ENCODE measurements at places on chromosomes 11 and 22.

GRCh38 chr11:124884340-124884739 lies 13.3 kb downstream of the ROBO4 start:
- DNase-seq, result no peak

DNA sequence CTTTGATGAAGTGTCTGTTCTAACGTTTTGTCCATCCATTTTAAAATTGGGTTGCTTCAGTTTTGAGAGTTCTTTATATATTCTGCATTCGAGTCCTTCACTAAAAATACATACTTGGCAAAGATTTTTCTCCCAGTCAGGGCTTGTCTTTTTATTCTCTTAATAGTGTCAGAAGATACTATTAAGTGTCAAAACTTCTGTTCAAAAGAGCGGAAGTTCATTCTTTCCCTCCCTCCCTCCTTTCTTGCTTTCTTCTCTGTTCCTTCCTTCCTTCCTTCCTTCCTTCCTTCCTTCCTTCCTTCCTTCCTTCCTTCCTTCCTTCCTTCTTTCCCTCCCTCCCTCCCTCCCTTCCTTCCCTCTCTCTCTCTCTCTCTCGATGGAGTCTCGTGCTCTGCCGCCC lies 7.6 kb upstream of the MUC6 start:
- no peak for DNase-seq

GRCh38 chr11:62390237-62390636 lies 28.6 kb upstream of the SCGB1A1 start:
- no peak for DNase-seq

DNA sequence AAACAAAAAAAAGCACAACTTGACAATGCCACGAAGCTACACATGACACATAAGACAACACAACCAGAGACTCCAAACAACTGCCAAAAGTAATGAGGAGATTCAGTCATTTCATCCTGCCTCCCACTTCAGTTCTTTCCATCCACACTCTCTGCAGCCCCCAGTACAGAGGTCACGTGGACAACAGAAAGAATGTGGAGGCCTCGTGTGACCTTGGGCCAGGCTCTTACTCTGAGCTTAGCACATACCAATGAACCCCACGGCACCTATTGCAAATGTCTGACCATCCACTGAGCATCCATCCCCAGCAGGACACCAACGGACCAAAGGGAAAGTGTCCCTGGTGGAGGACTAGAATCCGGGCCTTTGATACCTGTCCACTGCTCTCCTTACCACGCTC lies 12.5 kb downstream of the CBX7 start:
- no peak for DNase-seq

DNA sequence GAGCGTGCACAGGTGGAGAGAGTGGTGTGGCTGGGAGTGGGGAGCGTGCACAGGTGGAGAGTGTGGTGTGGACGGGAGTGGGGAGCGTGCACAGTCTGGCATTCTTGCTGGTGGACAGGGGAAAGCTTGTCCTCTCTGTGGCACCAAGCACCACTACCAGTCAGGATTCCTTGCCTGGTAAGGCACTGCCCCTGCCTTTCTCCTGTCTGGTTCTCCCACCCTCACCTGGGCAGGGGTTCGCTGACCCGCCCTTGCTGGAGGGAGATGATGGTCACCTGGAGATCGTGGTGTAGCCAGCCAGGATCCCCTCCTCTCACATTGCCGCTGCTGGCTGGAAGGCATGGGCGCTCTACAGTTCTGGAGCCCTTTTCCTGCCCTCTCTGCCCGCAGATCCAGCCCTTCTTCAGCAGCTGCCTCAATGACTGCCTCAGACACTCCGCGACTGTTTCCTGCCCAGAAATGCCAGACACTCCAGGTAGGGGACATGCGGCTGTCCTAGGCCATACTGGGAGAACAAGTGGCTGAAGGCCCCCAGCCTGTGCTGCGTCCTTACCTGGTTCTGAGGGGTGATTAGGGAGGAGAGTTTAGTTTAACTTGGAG lies 16.7 kb downstream of the TMEM121B start:
- no peak for DNase-seq

DNA sequence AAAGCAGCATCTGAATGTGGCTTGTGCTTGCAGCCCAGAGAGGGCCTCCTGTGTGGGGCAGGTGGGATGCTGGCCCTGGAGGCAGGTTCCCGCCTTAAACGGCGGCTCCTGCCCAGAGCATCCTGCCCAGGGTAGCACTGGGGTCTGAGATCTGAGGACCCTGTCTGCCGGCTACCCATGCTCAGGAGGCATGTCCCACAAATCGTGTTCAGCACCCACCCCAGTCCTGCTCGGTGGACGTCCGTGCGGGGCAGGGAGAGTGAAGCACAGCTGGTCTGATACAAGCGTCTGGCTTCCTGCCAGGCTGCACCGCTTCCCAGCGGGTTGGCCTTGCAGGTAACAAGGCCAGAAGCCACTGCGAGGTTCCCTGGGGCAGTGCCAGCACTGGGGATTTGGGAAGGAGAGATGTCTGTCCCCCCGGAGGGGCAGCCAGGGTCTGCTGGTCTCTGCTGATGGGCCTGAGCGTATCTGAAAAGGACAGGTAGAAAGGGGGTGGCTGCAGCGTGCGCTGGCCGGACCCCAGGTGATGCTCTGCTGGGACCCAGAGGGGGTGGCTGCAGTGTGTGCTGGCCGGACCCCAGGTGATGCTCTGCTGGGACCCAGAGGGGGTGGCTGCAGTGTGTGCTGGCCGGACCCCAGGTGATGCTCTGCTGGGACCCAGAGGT lies 3.6 kb downstream of the TRABD start:
- DNase-seq, result no peak

GRCh38 chr11:9277176-9277575 lies 12.0 kb upstream of the DENND5A start:
- DNase-seq, result no peak

GRCh38 chr11:64538501-64538951 lies 52.5 kb upstream of the SLC22A12 start:
- no peak for DNase-seq

GRCh38 chr11:95230810-95231126 lies 234 bp downstream of the SESN3 start:
- DNase-seq, result no peak

DNA sequence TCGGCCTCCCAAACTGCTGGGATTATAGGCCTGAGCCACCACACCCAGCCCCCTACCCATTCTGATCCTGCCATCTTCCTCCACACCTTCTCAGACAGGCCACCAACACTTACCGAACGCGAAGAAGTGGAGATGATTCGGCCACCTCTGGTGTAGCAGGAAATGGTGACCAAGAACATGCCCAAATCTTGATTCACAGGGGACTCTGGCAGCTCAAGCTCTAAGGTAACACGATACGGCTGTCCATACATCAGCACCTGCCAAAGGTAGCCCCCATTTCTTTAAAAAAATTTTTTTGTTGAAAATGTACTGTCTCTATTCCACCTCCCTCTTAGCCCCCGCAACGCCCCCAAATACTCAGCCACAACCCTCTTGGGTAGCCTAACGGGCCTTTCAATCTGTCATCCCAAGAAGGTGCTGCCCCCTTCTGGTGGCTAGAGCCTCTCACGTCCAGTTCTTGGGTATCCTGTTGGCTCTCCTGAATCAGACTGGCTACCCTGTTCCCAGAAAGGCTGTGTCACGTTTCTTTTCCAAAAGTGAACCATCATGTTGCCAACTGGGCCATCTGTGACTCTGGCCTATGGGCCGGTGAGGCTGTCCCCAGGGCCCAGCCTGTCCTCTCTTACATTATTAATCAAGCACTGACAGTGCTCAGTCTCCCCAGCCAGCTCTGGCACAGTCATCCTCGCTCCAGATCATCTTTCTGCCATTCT lies 5.3 kb upstream of the LRRN4CL start:
- peak; percentile 65 for DNase-seq

GRCh38 chr11:73009972-73010371 lies 132.1 kb downstream of the FCHSD2 start:
- DNase-seq, result no peak

- DNase-seq, result no peak
These were observed 6.2 kb downstream of the POGLUT3 start for GRCh38 chr11:108491936-108492335.

GRCh38 chr22:36636916-36637315 lies 66.6 kb downstream of the CACNG2 start:
- DNase-seq, result no peak

DNA sequence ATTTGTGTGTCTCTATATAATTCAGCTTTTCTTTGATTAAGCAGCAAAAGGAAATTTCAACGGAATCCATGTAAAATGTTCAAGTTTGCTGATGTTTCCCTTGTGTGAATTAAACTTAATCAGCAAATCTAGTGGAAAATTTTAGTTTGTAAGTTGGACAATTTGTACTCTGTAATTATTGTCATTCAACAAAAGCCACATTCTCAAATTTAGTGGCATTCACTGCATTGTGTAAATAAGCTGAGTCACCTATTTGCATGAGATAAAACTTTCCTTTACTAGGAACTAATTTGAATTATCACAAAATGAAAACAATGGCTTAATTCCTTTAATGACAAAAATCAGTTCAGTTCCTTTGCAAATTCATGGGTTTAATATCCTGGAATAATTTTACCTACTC lies 784.2 kb upstream of the CCDC179 start:
- no peak for DNase-seq

GRCh38 chr22:16854631-16855030 lies 29.4 kb upstream of the XKR3 start:
- DNase-seq, result no peak

GRCh38 chr11:102138670-102139069 lies 28.4 kb downstream of the YAP1 start:
- DNase-seq, result no peak

- peak; percentile 60 for DNase-seq
These were observed 884 bp downstream of the CENATAC start for GRCh38 chr11:118998822-118999221.

DNA sequence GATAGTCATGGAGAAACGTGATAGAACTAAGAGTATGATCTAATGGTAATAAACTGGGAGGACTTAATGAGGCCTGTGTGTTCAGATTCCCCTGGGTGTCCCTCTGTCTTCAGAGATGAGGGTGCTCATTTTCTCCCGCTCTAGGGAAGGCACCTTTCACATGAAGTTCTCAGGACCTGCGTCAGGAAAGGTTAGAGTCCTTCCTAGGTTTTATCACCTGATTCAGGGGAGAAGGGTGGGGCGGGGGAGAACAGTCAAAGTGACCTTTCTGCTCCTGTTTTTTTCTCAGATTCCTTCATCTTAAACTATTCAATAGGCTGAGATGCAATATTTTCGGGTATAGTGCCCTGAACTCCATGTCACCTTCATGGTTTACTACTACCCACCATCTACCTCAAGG lies 22.4 kb upstream of the CRTAM start:
- DNase-seq, result no peak

DNA sequence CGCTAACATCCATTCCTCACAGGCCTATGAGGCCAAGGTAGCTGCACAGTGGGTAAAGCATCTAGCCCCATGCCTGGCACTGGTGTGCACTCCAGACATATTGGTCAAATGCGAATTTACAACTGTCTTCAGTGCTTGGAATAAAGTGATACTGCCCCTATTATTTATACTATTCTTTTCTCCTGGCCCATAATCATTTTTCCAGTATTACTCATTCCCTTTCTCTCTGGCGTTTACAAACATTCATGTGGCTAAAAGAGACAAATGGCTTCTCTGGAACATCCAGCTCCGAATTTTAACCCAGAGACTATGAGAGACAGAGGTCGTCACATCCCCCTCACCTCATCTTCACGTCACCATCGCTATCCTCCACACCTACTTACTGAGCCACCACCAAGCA lies 87.2 kb upstream of the PITPNB start:
- DNase-seq, result no peak

- DNase-seq, result no peak
These were observed 539 bp downstream of the EIF4ENIF1 start for GRCh38 chr22:31488988-31489617.

DNA sequence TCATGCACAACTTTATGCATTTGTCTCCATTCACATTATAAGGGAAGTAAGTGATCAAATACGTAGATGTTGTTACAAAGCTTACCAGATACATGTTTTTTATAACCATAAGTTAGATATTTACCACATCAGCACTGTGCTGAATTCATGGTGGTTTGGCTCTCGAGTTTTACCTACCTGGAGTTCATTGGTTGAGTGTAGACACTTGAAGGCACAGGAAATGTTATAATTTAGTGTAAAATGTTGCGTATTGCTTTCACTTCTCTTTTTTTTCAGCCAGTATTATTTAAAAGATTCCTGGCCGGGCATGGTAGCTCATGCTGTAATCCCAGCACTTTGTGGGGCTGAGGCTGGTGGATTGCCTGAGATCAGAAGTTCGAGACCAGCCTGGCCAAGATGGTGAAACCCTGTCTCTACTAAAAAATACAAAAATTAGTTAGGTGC lies 53.1 kb upstream of the GRK2 start:
- no peak for DNase-seq

DNA sequence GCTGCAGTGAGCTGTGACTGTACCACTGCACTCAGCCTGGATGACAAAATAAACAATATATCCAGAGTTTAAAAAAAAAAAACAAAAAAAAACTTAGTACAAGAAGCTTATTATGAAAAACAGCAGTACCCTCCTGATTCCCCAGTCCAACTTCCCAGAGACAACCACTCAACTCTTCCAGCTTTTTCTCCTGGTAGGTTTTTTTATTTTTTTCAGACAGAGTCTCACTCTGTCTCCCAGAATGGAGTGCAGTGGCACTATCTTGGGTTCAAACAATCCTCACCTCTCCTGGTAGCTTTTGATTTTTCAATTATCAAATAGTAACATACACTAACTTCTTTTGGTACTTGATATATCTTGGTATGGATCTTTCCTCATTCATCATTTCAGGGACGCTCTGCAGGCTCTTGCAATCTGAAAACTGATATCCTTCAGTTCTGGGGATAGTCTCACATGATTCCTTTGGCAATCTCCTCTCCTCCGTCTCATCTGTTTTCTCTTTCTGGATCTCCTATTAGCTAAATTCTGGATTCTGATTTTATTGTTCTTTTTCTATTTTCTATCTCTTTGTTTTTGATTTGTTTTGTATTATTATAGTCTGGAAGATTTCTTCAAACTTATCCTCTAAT lies 44.9 kb downstream of the ALG9 start:
- DNase-seq, result no peak

DNA sequence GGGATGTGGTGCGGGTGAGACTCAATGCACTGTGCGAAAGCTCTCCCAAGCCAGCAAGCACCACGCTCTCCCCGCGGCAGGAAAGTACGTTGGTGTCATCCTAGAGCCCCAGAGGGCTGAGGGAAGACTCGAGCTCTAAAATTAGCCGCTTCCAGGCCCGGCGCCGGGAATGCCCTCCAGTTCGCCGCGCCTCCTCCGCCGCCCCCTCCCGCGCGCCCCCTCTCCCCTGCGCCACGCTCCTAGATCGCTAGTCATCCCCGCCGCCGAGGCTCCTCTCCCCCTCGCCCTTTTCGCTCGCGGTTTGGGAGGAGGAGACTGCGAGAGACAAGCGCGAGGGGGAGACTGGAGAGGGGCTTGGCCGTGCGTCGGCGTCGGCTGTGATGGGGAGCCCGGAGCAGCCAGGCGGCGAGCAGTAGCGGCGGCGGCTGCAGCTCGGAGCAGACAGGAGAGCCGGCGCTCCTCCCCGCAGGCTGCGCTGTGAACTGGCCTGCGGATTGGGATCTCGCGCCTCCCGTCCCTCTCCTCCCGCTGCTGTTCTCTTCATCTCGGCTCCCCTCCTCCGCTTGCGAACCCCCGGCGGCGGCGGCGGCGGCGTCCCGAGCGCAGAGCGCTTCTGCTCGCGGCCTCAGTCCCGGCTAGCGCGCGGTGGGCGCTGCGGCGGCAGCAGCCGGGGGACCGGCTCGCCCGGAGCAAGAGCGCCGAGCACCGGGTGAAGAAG lies at the start of gene FAT3:
Gene FAT3, plus strand, starts transcription at position 412 of the 718 bp plus-strand sequence. CDS start 127,295 bp downstream, outside the sequence.
- no peak for DNase-seq
